ENCODE measurements at places on chromosomes 7 and 10. TPM values are rescaled to one million over a fixed set of nuclear protein-coding genes. Genes with fewer than 3 reads are reported as not detected.

PRRT4 gene
- 0.54 TPM for total RNA-seq

INA gene
- total RNA-seq, result 31.4 TPM

CFAP46 gene
- 1.4 TPM for total RNA-seq

PCDH15 gene
- not detected for total RNA-seq

SP8 gene
- total RNA-seq, result not detected

GIMAP7 gene
- total RNA-seq, result not detected

SKIDA1 gene
- total RNA-seq, result 1.5 TPM

CYCS gene
- 233 TPM for total RNA-seq

KEL gene
- total RNA-seq, result not detected

FAM25A gene
- total RNA-seq, result not detected

ADAM12 gene
- total RNA-seq, result 5.4 TPM
